Stomach (tissue), 19 donors: ENCODE measurements at places on chromosomes 4 and X. TPM values are rescaled to one million over a fixed set of nuclear protein-coding genes. Genes with fewer than 3 reads are reported as not detected.

The ATP1B4 gene
- not detected for total RNA-seq

The TMPRSS11B gene
- not detected for total RNA-seq

The ZNF674 gene
- 8.1 TPM for total RNA-seq

DNA sequence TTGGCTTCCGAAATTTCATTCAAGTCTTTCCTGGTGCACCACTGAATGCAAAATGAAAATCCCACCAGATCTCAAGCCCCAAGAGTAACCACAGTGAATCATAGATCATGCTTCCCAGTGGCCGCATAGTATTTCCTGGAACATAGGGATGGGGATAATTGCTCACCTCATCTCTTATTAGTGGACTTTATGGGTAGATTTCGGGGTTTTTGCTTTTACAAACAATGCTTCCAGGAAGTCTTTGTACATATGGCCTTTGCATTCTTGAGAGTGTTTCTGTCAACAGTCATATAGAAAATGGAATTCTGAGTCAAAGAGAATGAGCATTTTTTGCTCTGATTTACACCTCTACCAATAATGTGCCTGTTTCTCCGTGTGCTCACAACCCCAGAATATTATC, 53.4 kb downstream of the PPEF2 start:
- no peak overlapping the region for H3K4me3 ChIP-seq
- H3K36me3 ChIP-seq: no peaks in the 10 kb centered on the region
- no peaks in the 10 kb centered on the region for H3K27me3 ChIP-seq
- H3K4me1 ChIP-seq: peaks cover 14% of the 10 kb centered on the region
- H3K27ac ChIP-seq: no peak overlapping the region
- no peak for DNase-seq

DNA sequence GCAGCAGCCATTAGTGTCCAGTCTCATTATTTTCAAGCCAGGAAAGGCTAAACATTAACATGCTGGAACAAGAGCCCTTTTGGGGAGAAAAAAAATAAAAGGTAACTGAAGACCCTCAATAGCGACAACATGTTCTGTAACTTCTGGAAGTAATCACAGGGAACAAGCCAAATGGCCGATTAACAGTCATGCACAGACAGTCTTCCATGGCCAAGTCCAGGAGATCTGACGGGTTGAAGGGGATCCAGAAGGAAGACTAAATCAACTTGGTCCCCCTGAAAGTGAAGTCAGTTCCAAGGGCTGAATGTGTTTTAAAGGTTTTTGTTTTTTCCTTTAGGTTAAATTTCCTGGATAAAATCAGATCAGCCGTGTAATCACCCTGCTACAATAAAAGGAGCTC, 52.5 kb downstream of the LNX1 start:
- DNase-seq: peak; percentile 23
- no peaks in the 10 kb centered on the region for H3K27me3 ChIP-seq
- peaks cover 24% of the 10 kb centered on the region for H3K4me1 ChIP-seq

DNA sequence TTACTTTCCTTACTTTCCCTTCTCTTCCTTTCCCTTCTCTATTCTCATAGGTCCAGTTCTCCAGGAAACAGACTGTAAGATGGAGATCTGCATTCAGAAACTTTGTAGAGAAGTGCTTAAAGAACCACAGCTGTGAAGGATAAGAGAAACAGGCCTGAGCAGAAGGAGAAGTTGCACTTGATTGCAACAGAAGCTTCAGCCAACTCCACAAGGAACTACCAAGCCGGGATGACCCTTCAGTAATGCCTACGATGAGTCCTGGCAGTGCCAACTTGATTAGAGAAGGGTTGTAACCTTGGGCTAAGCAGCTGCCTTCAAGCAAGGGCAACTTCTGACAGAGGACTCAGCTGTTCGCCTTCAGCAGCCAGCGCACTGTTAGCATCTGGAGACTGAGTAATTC, 413.3 kb upstream of the RASGEF1B start:
- H3K4me1 ChIP-seq: no peaks in the 10 kb centered on the region
- H3K36me3 ChIP-seq: no peaks in the 10 kb centered on the region
- no peak overlapping the region for H3K4me3 ChIP-seq

DNA sequence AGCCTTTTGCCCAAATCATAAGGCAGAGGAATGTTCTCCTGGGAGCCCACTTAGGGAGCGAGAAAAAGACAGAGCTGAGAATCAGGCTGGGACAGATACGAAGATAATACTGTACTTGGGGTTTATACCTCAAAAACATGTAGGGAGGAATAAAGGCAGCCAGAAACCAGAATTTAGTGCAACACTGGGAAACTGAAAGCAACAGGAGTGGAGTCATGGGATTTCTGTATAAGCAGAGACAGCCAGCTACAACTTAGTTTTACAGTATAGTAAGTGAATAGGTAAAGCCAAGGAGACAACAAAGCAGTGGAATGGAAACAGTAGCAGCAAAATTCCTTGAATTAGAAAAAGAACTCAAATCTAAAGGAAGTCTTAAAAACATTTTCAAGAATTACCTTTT, 413.2 kb downstream of the FAT4 start:
- H3K27me3 ChIP-seq: no peaks in the 10 kb centered on the region
- H3K36me3 ChIP-seq: no peaks in the 10 kb centered on the region
- H3K4me3 ChIP-seq: no peak overlapping the region
- H3K4me1 ChIP-seq: no peaks in the 10 kb centered on the region

DNA sequence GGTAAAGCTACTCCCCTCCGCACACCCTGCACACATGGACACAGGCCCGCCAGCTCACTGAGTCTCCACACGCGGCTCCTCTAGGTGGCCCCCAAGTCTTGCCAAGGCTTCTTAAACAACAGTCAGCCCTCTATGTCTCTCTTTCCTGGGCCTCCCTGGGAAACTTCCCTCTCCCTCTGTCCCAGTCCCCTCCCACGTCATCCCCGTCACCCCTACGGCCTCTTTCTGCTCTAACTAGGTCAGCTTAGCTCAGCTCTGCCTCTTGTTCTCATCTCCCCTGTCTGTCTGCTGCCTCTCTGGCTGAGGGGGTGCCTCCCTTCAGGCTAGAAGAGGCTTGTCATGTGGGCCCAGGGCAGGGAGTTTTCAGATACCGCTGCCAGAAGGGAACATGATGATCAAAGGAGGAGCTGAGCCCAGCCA, 38.8 kb downstream of the SEPTIN6 start:
- peaks cover 14% of the 10 kb centered on the region for H3K36me3 ChIP-seq
- DNase-seq: peak; percentile 82
- no peaks in the 10 kb centered on the region for H3K4me1 ChIP-seq
- H3K4me3 ChIP-seq: no peak overlapping the region

DNA sequence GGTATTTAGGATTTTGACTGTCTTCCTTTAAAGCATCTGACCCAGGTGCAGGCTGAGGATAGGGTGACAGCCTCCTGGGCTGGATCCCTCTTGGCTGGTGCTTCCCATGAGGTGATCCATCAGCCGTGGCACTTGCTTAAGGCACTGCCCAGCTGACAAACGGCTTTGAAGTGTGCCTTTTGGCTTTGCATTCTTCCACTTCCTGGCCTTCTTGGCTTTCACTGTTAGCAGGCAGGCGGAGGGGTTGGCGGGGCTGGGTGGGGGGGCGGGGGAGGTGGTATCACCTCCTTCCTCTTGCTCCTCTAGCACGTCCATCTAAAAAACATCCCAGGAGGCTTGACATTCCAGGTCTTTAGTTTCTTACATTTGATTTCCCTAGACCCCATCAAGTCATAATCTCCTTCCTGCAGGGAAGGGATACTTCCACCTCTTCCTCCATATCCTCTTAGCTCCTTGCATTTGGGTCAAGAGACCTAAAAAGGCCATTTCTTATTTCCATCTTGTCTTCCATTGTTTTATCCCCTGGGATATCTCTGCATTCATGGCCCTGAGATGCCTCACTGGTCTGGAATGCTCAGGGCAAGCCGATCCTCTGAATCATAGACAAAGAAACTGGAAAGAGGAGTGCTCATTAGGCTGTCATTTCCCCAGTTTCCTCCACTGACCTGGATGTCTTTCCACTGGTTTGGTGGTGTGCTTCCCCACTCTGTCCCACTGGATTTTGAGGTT, 11.3 kb upstream of the APLN start:
- DNase-seq: no peak
- no peak overlapping the region for H3K4me3 ChIP-seq

DNA sequence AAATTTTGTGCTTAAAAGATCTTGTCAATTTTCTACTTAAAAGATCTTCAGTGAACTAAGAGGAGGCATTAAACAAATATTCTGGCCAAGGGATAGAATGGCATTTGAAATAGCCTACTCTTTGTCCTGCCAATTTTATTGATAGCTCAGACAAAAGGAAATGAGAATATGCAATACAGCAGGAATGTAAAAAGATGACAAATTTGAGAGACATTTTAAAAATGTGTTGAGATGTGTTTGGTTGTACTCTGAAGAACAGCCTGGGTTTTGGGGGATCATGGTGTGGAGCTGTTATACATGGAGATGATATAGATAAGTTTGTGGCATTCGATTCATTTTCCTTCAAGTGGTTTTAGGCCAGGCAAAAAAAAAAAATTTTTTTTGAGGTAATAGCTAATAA, 11.6 kb upstream of the MAD2L1 start:
- no peak overlapping the region for H3K27ac ChIP-seq
- H3K27me3 ChIP-seq: no peaks in the 10 kb centered on the region
- H3K36me3 ChIP-seq: no peaks in the 10 kb centered on the region
- H3K4me3 ChIP-seq: no peak overlapping the region
- DNase-seq: no peak
- H3K4me1 ChIP-seq: no peaks in the 10 kb centered on the region

GRCh38 chrX:10756441-10756840, 136.1 kb upstream of the MID1 start:
- H3K4me1 ChIP-seq: no peaks in the 10 kb centered on the region
- H3K27ac ChIP-seq: no peak overlapping the region
- no peak overlapping the region for H3K4me3 ChIP-seq
- DNase-seq: peak; percentile 66
- H3K36me3 ChIP-seq: no peaks in the 10 kb centered on the region
- peaks cover 3% of the 10 kb centered on the region for H3K27me3 ChIP-seq

DNA sequence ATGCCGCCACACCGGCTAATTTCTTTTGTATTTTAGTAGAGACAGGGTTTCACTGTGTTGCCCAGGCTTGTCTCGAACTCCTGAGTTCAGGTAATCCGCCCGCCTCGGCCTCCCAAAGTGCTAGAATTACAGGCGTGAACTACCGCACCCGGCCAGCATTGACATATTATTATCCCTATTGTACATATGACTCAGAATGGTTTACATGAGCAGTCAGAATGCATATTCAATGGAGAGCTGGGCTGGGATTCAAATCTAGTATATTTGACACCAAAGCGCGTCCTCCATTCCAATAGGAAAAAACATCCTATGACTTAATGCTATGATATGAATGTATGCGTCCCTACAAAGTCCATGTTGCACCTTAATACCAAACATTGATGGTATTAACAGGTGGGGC, 281.4 kb downstream of the CAMK2D start:
- H3K27me3 ChIP-seq: no peaks in the 10 kb centered on the region
- peaks cover 22% of the 10 kb centered on the region for H3K36me3 ChIP-seq
- no peak overlapping the region for H3K4me3 ChIP-seq
- no peaks in the 10 kb centered on the region for H3K4me1 ChIP-seq
- H3K27ac ChIP-seq: no peak overlapping the region

DNA sequence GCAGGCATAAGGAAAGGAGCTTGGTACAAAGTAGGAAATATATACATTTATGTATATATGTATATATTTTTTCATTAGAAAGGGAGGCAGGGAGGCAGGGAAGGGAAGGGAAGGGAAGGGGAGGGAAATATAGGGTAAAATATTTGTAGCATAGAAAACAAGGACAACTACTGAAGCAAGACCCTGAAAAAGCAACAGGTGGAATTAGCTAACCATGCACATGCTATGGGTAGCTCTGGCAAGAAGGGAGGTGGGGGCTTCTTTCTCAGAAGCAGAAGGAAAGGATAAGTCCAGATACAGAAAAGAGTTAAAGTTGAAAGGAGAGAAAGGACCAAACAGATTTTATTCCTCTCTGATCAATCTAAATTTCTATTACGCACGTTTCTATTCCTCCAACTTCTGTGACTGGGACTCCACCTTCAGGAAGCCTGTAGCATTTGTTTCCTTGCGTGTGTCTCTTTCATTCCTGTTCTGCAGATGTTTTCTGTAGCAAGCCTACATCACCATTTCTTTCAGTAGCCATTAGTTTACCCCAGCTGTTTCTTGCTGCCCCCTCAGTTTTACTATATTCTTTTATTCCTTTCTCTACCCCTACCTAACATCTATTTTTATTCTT, 82.9 kb downstream of the OR13H1 start:
- H3K4me1 ChIP-seq: no peaks in the 10 kb centered on the region
- peak; percentile 27 for DNase-seq
- H3K27ac ChIP-seq: no peak overlapping the region
- no peaks in the 10 kb centered on the region for H3K27me3 ChIP-seq
- H3K4me3 ChIP-seq: no peak overlapping the region

DNA sequence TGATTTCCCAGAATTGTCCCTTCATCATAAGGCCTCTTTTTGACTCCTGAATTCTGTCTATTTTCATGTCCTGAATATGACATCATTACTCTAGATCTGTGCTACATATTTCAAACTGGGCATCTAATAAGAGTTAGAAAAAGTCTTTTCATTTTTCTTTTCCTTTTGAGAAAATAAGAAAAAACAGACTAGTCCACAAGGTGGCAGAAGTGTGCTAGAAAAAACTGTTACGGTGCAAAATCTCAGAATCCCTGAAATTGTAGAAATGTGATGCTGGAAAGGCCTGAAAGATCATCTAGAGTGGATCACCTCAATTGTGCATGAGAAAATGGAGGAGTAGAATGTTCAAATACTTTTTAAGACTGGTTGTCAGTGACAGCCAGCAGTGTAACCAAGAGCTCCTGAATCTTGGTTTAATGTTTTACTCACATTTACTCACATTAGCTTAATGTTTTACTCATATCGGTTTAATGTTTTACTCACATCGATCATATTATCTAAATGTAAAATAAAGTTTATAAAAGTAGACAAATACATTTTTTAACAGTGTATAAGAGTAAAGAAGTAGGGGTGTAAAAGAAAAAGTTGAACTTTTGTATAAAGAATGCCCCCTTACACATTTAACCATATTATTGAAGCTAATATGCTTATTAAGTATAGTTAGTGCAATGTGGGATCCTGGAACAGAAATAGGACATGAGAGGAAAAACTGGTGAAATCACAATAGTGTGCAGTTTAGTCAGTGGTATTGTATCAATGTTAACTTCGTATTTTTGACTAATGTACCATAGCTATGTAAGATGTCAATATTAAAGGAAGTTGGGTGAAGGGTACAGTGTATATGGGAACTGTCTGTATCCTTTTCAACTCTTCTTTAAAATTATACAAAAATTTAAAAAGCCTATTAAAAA, 15.2 kb downstream of the ASB11 start:
- peak; percentile 44 for DNase-seq
- no peak overlapping the region for H3K4me3 ChIP-seq
- H3K27ac ChIP-seq: peak overlapping the region; percentile 68
- H3K27me3 ChIP-seq: no peaks in the 10 kb centered on the region
- no peaks in the 10 kb centered on the region for H3K36me3 ChIP-seq

- no peak for DNase-seq
- no peaks in the 10 kb centered on the region for H3K4me1 ChIP-seq
- H3K27ac ChIP-seq: no peak overlapping the region
Observed at GRCh38 chrX:108019382-108019875, 25.4 kb upstream of the VSIG1 start.

GRCh38 chr4:189765301-189765700, 175.4 kb upstream of the FRG1 start:
- no peaks in the 10 kb centered on the region for H3K4me1 ChIP-seq
- no peaks in the 10 kb centered on the region for H3K36me3 ChIP-seq
- H3K27me3 ChIP-seq: no peaks in the 10 kb centered on the region
- DNase-seq: no peak
